Activated CD8-positive, alpha-beta memory T cell treated with anti-CD3 and anti-CD28 coated beads for 1 hour (primary cell): ENCODE measurements at places on chromosomes 5 and 9.
A peak's percentile ranks its signal among the peaks of the same experiment; 100 is the strongest.

DNA sequence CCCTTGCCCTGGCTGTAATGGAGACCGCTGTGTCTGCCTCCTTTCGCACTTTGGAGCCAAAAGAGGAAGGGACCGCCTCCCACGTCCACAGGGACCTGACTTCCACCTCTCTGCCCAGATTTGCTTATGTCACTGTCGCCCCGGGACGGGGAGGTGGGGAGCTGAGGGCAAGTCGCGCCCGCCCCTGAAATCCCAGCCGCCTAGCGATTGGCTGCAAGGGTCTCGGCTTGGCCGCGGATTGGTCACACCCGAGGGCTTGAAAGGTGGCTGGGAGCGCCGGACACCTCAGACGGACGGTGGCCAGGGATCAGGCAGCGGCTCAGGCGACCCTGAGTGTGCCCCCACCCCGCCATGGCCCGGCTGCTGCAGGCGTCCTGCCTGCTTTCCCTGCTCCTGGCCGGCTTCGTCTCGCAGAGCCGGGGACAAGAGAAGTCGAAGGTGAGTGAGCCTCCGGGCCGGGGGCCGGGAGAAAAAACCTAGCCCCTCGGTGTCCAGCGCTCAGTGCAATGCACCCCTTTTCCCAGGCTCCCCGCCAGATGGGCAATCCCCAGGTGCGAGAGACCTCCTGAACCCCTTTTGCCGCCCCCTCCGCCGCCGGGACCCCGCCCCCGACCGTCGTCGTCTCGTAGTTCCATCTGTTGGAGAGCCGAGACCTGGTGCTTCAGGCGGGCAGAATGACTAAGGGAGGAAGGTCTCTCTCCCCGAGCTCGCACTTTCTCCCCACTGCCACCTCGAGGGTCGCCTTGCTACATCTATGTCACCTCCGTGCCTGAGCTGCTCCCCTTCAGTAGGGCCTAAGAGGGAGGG is at the start of gene GPX3:
TSS of gene GPX3 (plus strand) at position 288 of the 807 bp plus-strand sequence. CDS start at position 352, 64 bp downstream.
- peak; percentile 22 for DNase-seq

- DNase-seq = no peak
These were observed 122.8 kb downstream of the SIL1 start for GRCh38 chr5:139075066-139076050.

DNA sequence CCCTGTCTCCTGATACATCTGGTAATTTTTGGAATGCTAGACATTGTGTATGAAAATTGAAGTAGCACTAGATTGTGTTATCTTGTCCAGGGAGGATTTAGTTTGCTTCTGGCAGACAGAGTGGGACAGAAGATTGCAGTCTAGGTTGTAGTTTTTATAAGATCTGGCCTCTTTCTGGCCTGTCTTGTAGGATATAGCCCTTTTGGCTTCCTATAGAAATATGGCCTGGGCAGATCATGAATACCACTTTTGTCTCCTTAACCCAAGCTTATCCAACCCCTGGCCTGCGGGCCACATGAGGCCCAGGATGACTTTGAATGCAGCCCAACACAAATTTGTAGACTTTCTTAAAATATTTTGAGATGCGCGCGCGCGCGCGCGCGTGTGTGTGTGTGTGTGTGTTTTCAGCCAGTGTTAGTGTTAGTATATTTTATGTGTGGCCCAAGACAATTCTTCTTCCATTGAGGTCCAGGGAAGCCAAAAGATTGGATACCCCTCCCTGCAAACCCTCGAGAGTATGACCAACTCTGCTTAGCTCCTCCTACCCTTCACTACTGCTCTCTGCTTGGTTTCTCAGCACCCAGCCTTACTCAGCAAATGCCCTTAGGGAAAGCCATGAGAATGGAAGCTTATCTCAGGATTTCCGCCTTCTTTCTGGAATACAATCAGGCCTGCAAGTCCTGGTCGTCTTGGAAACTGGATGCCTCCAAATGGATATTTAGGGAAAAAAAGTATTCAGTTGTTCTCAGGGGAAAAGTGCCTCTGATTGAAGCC is 26.5 kb downstream of the ANKRD33B start:
- no peak for DNase-seq

DNA sequence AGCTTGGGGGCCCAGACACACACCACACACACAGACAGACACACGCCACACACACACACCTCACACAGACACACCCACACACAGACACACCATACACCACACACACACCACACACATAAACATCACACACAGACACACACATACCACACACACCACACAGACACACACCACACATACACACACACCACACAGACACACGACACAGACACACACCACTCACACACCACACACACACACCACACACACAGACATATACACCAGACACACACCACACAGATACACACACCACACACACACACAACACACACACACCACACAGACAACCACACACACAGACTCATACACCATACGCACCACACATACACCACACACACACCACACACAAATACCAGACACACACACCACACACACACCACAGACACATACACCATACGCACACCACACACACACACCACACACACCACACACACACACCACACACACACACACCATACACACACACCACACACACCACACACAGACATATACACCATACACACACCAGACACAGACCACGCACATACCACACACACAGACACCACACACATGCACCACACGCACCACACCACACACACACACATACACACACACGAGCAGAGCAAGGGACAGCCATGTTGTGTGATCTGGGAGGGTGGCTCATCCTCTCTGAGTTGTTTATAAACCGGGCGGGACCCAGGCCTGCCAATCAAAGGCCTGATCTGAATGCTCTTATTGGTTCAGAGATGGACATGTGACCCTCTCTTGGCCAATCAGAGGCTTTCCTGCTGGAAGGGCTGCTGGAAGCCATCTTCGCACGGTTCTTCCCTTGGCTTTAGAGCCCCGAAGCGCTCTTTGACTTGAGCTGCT is 148.3 kb downstream of the GAPVD1 start:
- no peak for DNase-seq

DNA sequence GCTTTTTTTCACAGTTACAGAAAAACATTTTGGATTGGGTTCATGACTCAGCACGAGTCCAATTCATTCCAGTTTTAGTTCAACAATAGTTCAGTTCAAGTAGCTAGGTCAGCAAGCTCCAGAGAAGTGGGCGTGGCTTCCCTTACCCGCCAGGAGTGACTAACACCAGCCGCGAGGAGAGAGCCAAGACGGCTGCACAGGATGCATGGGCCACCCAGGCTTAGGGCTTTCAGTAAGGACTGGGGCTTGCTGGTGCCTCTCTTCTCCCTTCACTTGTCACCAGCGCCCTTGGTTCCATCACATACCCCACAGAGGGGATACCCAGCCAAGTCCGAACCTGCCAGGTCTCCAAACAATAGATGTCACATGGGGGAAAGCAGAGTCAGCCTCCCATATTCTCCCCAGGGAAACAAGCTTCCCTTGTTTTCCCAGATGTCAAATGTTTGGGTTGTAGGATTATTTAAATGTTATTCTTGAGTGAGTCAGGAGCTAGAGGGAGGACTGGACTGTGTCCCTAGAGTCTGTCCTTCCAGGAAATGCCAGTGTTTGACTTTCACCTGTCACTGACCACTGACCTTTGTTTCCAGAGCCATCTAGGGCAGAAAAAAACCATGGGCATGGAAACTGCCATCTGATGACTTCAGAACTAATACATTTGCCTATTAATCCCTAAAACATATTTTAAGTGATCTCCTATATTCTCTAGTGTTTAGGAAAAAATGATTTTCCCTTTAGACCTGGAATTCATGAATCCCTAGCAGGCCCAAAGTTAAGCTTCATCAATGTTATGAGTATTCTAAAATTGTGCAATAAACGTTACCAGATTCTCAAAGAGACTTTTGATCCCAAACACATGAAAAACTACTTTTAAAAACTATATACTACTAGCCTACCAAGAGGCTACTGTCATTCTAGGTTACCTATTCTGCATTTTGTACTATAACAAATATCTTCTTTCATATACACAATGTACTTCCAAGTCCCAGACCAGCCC is 51.9 kb downstream of the NIPAL4 start:
- no peak for DNase-seq

DNA sequence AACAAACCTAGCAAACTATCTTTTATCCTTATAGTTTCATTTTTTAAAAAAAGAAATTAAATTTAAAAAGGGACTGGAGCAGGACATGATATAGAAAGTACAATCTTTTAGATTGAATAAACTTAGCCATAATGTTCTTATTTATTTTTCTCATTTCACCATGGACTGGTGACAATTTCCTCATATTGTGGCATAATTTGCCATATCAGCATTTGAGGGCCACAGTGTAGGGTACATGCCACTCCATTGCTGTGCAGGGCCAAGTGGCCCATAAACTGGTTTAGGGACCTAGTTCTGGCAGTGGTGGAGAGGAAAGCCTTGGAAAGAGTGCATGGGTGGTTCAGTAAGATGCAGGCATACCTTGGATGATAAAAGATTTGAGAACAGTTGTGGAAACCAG is 232.9 kb upstream of the ELL2 start:
- no peak for DNase-seq

DNA sequence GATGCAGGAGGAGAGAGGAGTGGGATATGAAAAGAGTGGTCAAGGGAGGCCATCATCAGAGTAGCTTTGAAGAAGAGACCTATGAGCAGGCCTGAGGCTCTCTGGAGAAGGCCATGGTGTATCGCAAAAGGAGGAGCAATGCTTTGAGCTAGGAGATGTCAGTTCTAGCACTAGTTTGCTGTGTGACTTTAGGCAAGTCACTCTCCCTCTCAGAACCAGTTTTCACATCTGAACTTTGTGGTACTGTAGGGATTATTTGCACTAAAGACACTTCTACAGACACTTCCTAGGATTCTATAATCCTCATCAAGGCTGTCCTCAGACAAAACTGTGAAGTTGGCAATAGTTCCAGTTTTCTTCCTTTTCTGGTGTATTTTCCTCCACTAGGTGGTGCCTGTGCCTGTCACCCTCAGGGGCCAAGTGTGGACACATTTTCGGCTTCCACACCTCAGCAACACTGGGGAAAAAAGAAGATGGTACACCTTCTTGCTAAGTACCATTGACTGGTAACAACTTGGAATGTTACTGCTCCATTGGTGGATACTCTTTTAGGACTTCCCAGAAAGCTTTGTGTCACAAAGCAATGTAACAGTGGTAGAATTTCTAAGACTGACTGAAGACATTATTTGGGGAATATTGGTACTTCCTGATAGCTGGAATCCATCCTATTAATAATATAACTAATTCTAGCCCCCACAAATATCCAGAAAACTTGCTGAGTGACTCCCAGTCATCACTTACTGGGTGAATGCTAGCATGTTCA is 9.9 kb downstream of the PAPPA start:
- no peak for DNase-seq

- no peak for DNase-seq
These were observed 281.0 kb upstream of the TNC start for GRCh38 chr9:115398996-115399395.

GRCh38 chr9:111102793-111103464 is 64.7 kb upstream of the LPAR1 start:
- no peak for DNase-seq

GRCh38 chr5:95029569-95030366 is 255.1 kb downstream of the MCTP1 start:
- no peak for DNase-seq

- no peak for DNase-seq
These were observed 18.7 kb upstream of the WDR38 start for GRCh38 chr9:124834591-124834990.

DNA sequence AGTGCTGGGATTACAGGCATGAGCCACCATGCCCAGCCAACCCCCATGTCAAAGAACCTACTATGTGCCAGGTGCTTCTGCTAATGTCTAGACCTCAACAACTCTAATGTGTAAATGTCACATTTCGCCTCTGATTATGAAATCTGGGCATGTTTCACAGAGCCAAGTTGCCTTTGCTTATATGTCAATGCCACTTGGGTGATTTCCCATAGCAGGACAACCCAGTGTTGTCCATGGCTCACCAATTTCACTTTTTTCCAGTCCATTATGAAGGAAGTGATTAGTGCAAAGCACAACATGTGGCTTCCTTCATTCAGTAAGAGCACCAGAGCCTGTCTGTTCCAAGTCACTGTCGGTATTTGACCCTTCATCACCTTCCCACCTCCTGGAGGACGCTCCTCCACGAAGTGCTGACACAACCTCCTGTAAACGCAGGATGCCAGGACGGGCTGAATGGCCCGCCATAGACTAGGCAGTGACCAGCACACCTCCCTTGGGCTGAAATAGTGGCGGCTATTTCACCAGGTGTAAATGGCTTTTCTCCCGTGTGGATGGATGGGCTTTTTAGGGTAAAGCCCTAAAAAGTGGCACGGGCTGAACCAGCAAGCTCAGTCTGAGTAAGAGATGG is 962 bp upstream of the PKN3 start:
- no peak for DNase-seq

DNA sequence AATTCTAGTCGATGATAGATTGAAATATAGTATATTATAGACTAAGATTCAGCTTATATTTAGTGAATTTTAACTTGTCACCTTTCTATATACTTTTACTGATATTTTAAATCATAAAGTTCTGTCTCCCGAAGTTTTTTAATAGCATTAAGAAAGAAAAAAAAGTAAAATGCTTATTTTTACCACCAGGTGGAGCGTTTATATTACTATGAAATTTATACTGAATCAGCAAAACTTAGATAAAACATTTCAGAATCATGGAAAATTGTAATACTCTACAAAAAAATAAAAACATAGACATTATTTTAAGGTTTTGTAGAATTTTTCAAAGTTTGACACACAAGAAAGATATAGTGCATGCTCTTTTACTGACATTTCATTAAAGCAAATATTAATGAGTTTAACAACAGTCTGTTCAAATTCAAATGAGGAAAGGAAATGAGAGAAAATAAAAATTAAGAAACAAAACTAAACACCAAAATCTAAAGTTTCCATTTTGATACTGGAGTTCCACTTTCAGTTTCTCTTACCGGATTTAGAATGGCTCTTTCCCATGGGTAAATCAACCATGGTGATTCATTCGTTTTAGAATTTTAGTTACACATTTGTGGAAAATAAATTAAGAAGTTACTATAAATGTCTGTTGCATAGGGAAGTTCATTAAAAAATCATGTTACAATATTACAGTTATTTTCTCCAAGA is 1035.3 kb downstream of the CDH12 start:
- DNase-seq = no peak

- DNase-seq = no peak
These were observed 966.7 kb downstream of the MAT2B start for GRCh38 chr5:164472165-164472564.

DNA sequence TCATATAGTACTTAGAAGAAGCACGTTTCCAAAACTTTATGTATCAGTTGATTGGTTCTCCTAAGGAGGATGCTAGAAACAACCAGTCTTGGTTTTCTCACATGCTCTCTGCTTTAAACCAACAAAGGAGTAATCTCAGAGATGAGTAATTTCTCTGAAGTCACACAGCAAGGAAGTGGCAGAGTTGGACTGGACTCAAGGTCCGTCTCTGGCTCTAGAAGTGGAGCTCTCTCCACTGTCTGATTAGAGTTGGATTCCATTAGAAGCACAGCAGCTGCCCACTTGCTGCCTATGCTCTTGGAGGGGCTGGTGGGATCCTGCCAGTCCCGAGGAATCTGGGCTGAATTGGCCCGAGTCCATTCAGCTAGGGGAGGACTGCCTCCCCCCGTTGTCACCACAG is 21.0 kb downstream of the RALGPS1 start:
- no peak for DNase-seq
